Globus pallidus (tissue), 1 donor: ENCODE measurements at places on chromosomes 1 and 21.
A peak's percentile ranks its signal among the peaks of the same experiment; 100 is the strongest.

- no peak for DNase-seq
These were observed 130.5 kb downstream of the TOMM20 start for GRCh38 chr1:234997896-234998741.

GRCh38 chr21:32389337-32390015 is 3.3 kb downstream of the URB1 start:
- no peak for DNase-seq

- DNase-seq = no peak
These were observed 2.0 kb upstream of the ATF3 start for GRCh38 chr1:212606395-212607205.

DNA sequence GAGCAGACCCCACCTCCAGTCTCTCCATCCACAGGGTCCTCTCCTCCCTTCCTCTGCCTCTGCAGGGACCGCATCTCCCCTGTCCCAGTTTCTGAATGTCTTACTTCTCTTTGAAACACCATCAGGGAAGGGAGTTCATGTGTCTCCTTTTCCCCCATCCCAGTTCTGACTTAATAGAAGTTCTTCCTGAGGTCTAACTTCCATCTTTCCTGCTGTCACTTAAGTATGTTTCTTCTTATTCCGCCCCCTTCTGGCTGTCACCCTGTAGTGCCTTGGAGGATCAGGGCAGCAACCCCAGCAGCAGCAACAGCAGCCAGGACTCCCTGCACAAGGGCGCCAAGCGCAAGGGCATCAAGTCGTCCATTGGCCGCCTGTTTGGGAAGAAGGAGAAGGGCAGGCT is 29.3 kb downstream of the MYOG start:
- DNase-seq = no peak

DNA sequence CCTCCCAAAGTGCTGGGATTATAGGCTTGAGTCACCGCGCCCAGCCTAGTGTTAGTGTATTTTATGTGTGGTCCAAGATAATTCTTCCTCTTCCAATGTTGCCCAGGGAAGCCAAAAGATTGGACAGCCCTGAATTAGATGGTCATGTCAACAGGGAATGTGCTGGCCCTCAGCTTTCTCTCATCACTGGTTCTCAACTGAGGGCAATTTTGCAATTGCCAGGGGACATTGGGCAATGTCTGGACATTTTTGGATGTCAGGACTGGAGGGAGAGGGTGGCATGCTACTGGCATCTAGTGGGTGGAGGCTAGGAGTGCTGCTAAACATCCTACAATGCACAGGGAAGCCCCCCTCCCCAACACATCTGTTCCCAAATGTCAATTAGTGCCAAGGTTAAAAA is 95.0 kb downstream of the LAMC2 start:
- no peak for DNase-seq

DNA sequence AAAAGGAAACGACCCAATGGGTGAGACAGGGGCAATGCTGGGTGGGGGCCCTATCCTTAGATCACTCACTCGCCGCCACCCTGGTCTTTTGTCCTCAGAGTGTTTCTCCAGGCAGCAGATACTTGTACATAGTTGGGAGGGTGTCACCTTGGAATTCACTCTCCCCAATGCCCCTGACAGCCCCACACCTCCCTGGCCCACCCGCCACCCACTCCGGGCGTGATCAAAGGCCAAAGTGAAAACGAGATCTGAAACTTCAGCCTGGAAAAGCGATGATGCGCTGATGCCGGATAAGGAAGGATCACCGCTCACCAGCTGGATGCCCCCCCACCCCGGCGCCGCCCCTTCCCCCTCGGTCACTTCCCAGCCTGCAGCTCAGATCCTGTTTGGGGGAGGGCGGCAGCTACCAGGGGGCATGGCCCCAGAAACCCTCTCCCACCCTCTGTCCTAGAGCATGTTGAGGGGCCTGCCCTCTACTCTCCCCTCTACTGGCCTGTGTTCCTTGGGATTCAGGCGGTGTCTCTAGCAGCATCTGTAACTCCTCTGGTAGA is 33.6 kb upstream of the CASZ1 start:
- no peak for DNase-seq

- no peak for DNase-seq
These were observed 284.3 kb upstream of the FMN2 start for GRCh38 chr1:239807361-239807760.

DNA sequence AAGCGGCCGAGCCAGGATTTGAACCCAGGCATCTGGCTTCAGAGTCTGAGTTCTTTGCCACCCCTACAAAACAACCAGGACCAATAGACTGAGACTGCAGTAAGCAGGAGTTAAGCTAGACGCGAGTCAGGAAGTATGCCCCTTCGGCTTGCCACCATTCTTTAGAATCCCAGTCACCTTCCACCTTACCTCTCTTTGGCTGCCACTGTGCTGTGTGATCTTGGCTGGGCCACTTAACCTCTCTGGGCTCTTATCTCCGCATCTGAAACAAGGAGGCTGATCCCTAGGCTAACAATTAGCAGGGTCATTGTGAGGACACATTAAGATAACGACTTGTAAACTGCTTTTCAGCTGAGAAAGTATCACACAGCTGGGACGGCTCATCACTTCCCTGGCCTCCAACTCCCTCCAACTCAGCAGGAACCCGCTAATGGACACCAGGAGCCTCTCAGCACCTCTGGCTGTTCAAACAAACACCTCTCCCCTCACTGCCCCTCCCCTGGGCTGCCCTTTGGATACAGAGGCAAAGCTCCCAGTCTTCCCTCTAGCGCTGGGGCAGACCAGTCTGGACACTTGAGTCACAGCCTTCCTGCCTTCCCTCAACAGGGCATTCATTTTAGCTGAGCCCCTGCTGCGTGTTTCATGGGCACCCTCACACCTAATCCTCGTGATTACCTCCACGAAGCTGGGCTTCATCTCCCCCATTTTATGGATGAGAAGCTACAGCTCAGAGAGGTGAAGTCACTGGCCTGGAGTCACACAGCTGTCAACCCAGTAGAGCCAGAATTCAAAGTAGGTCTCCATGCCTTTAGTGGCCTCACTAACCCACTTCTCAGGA is 83.2 kb downstream of the CAMK2N1 start:
- DNase-seq = no peak

DNA sequence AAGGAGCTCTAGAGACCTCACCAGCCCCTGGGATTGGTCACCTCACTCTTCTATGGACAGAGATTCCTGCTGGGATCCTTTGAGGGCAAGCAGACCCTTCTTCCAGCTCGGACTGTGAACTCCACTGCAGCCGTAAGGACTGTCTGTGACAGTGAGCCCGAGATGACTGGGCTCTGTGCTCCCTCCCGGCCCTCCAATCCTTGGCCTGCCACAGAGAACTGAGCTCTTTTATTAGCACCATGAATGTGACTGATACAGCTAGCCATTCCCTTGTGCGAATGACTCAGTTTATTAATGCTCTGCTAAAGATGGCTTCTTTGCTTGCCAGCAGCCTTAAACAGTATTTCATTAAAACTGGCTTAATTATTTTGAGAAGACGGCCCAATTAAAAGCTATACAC is 194.6 kb upstream of the LMO4 start:
- peak; percentile 87 for DNase-seq

GRCh38 chr1:207429963-207430362 is 24.2 kb upstream of the CR2 start:
- DNase-seq = no peak

GRCh38 chr1:82214606-82215005 is 413.9 kb downstream of the ADGRL2 start:
- no peak for DNase-seq

GRCh38 chr1:57019236-57019839 is 53.5 kb upstream of the C8B start:
- DNase-seq = no peak

DNA sequence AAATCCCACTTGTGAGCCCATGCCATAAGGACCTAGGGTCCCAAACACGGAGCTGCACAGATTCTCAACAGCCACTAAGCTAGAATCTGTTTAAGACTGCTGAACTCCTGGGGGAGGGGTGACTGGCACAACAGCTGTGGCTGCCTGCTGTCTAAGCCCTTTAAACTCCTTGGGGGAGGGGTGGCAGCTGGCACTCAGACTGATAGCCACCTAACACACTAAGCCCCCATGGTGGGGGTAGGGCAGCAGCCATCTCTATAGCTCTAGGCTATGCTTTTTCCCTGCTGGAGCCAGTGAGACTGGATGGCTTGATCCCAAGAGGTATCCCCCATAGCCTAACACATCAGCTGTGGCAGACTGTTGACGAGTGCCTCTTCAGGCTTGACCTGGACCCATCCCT is 73.3 kb upstream of the FMO3 start:
- DNase-seq = no peak

DNA sequence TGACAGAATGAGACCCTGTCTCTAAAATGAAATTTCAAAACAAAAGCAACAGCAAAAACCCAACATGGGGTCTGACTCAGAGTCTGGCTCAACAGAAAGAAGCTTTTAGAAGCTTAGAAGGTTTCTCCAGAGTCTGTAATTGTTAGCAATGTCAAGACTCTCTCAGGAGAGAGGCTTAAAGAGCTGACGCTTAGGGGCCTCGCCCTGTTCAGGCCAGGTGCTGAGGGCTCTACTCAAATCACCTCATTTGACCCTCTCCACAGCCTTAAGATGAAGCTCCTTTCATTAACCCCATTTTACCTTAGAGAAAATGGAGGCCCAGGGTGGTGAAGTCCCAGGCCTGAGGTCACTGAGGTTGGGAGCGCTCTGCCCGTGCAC is 5.3 kb upstream of the KIF17 start:
- DNase-seq = no peak

GRCh38 chr1:187409341-187409740 is 580.6 kb downstream of the PLA2G4A start:
- no peak for DNase-seq

DNA sequence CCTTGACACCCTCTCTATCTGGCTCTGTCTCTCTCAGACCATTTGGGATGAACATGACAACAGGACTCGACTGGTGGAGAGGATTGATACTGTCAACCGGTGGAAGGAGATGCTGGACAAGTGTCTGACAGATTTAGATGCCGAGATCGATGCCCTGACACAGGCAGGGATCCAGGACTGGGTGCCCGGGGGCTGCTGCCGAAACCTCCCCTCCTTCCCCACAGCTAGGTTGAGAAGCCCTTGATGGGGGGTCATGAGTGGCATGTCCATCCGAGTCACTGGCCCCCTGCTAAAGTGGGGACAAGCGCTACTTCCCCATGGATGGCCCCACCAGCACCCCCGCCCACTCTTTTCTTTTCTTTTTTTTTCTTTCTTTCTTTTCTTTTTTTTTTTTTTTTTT is 1.2 kb downstream of the TEKT2 start:
- no peak for DNase-seq

- no peak for DNase-seq
These were observed 4.4 kb upstream of the CD48 start for GRCh38 chr1:160716013-160716412.

GRCh38 chr1:64848803-64849202 is 103.9 kb downstream of the RAVER2 start:
- DNase-seq = no peak

DNA sequence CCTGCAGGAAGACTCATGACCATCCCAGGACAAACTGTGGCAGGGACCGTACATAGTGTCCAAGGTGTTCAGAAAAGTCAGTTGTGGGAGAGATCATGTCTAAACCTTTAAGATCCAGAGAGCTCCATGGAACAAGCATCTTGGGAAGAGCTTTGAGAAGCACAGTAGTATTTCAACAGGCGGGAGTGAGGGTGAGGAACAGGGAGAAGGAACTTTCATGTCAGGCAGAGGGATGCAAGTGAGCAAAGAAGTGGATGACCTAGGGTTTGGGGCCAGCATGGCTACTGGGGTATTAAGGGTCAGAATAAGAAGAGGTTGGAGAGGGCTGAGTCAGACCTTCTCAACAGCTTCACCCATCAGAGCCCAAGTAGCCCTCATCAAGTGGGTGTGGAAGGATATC is 147.9 kb upstream of the ETV3 start:
- no peak for DNase-seq

GRCh38 chr1:228101994-228102790 is 933 bp downstream of the C1orf35 start:
- no peak for DNase-seq

- DNase-seq = no peak
These were observed 196.5 kb downstream of the IER5 start for GRCh38 chr1:181284978-181285377.

DNA sequence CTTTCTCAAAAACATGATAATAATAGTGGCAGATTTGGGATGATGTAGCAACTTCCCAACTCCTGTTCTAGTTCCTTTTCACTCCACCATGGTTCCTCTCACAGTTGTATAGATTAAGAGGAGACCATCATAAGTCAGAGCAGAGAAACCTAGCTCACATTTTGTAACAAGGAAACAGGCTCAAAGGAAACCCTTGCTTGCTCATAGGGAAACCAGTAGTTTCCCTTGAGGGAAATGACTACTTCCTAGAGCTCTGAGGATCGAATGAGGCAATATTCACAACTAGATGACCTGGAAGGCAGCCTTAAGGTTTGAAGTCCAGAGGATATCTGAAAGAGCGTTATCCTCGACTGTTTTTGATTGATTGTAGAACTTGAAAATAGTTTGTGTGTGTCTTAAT is 76.1 kb upstream of the C8B start:
- no peak for DNase-seq

GRCh38 chr21:25428537-25428936 is 178.7 kb downstream of the MRPL39 start:
- DNase-seq = no peak

DNA sequence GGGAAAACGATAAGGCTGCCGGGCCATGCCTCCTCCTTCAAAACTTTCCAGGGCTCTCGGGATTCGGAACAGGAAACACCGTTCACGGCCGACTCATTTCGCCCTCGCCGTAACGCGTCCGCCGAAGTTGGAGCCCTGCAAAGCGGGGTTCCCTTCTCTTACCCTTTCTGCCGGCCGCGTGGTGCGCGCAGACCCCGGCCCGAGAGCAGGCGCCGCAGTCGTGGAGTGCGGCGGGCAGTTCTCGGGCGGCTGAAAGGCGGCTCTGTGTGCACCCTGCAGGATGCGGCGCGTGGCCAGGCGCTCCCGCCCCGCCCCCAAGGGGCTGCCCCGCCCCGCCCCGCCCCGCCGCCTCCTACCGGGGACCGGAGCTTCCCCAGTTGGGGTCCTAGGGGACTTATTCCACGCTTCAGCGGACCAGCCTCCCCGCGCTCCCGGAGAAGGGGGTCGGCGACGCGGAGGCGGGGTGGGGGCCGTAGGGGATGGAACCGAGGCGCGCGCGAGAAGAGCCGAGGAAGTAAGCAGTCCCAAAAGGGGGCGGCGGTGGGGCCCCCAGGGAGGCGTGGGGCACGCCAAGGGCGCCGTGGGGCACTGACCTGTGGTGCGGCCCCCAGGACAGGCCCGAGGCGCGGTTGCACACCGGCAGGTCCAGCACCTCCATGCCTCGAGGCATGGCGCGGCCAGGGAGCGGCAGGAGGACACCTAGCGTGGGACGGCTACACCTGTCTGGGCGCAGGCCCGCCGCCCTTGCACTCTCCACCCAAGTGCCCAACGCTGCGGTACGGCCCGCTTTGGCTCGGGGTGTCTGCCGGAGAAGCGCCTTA is at the start of gene MCOLN2:
MCOLN2 (minus strand) TSS at position 268 of the 821 bp plus-strand sequence; CDS start at position 27, 241 bp downstream.
- no peak for DNase-seq

- DNase-seq = peak; percentile 38
These were observed 16.2 kb downstream of the C1orf159 start for GRCh38 chr1:1099506-1100183.

- no peak for DNase-seq
These were observed 9.8 kb downstream of the UBASH3A start for GRCh38 chr21:42413500-42413899.

- DNase-seq = no peak
These were observed 55.5 kb upstream of the DNAJC6 start for GRCh38 chr1:65253800-65254319.

GRCh38 chr1:53376041-53376461 is 48.2 kb upstream of the LRP8 start:
- no peak for DNase-seq
